ENCODE measurements at places on chromosomes 6 and 20.

DNA sequence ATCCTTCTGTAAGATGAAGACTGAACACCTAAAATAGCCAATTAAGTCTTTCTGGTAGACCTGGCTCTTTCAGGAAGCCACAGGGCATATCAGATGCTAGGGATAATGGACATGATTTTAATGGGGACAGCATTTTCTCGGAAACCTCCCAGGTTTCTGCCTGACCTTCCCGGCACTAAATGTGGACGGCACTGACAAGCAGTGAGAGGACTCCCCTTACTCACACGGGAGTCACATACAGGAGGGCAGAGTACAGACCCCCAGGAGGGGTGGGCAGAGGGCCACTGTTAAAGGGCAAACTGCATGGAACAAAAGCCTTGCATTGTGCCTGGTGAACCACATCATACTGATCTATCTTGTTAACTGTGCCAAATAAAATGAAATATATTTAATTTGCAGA is 19.9 kb downstream of the PSMG4 start:
- H3K27ac ChIP-seq: no peak overlapping the region
- no peaks in the 10 kb centered on the region for H3K27me3 ChIP-seq
- no peak overlapping the region for H3K4me3 ChIP-seq
- no peaks in the 10 kb centered on the region for H3K4me1 ChIP-seq
- peaks cover 2% of the 10 kb centered on the region for H3K36me3 ChIP-seq
- no peak for DNase-seq

DNA sequence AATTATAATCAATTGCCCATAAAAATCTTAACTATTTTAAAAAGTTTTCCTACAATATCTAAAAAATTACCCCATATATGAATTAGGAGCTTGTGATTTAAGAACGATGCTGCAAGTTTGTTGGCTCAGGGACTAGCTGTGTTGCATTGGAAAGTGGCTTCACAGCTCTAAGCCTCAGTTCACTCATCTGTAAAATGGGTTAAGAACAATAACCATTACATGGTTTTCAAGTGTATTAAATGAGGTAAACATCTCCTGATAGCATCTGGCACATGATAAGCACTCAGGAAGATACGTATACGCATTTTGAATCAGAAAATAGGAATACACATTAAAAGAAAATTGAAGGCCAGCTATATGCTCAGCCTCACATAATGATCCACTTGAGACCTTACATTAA is 76.4 kb downstream of the ARHGAP18 start:
- no peak overlapping the region for H3K27ac ChIP-seq
- no peak for DNase-seq
- H3K27me3 ChIP-seq: no peaks in the 10 kb centered on the region
- no peak overlapping the region for H3K4me3 ChIP-seq
- no peaks in the 10 kb centered on the region for H3K4me1 ChIP-seq
- peaks cover 6% of the 10 kb centered on the region for H3K36me3 ChIP-seq

DNA sequence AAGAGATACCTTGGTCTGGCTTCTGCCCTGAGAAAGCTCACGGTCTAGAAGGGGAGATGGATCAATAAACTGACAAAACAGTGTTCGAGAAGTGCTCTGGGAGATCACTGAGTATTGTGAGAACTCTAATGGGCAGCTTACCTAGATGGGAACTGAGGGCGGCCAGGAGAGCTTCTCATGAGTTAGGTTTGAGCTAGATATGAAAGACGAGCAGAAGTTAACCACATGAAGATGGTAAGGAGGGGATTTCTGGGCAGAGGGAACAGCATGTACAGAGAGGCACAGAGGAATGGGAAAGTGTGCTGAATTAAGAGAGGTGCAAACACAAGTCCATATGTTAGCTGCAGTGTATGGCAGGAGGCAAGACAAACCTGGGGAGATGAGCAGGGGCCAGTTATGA is 11.9 kb downstream of the ZFAND3 start:
- H3K4me3 ChIP-seq: no peak overlapping the region
- peaks cover 3% of the 10 kb centered on the region for H3K36me3 ChIP-seq
- DNase-seq: no peak

GRCh38 chr20:23658336-23658735 is 20.6 kb upstream of the CST3 start:
- no peak overlapping the region for H3K27ac ChIP-seq
- no peak overlapping the region for H3K4me3 ChIP-seq
- no peaks in the 10 kb centered on the region for H3K4me1 ChIP-seq
- H3K27me3 ChIP-seq: peaks cover 8% of the 10 kb centered on the region

DNA sequence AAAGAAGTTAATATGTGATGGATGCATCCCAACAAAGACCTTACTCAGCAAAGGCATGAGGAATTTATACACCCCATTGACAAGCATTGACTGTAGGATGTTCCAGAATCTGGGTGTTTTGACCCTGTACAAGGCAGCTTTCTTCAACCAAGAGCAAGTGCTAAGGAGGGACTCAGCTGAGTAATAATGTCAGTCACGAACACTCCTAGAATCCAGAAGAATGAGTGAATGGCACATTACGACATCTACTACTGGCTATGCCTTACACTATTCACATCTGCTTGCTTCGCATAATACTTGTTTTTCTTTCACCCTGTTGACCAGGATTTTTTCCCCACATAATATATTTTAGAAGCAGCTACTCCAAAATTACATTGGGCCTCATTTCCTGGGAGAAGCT is 42.5 kb upstream of the VGLL2 start:
- DNase-seq: no peak
- H3K36me3 ChIP-seq: no peaks in the 10 kb centered on the region
- no peak overlapping the region for H3K27ac ChIP-seq
- H3K27me3 ChIP-seq: no peaks in the 10 kb centered on the region
- H3K4me3 ChIP-seq: no peak overlapping the region

GRCh38 chr20:64203037-64203777 is 39.0 kb downstream of the MYT1 start:
- H3K36me3 ChIP-seq: no peaks in the 10 kb centered on the region
- H3K27me3 ChIP-seq: no peaks in the 10 kb centered on the region
- DNase-seq: no peak
- H3K27ac ChIP-seq: no peak overlapping the region
- no peak overlapping the region for H3K4me3 ChIP-seq

Data from CD4-positive, alpha-beta T cell (primary cell).